ENCODE measurements at places on chromosomes 1 and 21.

GRCh38 chr1:195744256-195744655 lies 864.0 kb downstream of the KCNT2 start:
- DNase-seq: no peak

DNA sequence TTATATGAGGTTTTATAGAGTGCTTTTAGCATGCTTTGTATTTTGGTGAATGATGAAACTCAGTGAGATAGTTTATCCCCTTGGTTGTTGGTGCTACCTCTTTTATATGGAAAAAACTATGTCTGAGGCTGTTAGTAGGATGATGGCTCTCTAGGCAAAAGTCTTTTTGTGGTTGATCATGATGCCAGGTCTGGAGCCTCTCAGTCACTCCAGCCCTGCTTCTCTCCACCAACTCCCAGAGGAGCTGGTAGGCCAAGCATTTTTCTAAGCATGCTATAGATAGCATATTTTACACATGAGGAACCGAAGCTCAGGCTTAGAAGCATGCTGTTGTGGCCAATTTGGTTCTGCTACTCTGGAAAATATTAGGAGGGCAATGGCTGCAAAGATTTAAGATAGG lies 82.2 kb downstream of the FMN2 start:
- no peak for DNase-seq

DNA sequence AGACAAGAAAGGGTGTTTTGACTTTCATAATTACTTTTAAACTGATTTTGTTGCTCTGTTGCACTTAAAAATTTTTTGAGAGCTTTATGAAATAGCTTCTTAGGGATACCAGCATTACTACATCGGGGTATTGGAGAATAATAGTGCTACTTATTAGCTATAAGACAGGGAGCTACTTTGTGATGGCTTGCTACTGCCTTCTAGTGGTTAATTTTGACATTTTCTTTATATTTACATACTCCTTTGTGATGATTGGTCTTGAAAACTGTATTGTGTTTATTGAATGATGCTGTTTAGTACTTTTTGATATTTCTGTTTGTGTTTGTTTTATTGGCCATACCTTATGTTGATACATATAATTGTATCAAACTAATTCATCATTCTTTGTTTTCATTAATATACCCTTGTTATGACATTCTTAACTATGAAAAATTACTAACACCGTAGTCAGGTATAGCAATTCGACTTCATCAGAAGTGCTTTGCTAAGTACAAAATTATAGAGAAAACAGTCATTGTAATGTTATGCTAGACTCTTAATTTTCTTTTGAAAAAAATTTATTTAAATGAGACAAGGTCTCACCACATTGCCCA lies 85.5 kb downstream of the CLIC4 start:
- DNase-seq: peak; percentile 86

DNA sequence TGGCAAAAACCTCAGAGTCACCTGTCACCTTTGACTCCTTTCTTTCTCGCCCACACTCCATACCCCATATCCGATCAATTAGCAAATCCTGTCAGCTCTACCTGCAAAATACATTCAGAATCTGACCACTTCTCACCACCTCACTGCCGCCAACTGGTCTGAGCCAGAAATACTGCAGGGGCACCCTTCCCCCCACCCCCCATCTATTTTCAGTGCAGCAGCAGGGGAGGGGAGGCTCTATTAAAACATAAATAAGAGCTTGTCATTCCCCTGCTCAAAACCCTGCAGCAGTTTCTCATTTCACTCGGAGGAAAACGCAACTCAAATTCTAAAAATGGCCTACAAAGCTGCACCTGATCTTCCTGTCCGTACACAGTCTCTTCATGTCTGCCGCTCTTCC lies 3.9 kb downstream of the PKLR start:
- DNase-seq: no peak

- no peak for DNase-seq
Observed at GRCh38 chr1:185156288-185156853, 382 bp downstream of the TRMT1L start.

DNA sequence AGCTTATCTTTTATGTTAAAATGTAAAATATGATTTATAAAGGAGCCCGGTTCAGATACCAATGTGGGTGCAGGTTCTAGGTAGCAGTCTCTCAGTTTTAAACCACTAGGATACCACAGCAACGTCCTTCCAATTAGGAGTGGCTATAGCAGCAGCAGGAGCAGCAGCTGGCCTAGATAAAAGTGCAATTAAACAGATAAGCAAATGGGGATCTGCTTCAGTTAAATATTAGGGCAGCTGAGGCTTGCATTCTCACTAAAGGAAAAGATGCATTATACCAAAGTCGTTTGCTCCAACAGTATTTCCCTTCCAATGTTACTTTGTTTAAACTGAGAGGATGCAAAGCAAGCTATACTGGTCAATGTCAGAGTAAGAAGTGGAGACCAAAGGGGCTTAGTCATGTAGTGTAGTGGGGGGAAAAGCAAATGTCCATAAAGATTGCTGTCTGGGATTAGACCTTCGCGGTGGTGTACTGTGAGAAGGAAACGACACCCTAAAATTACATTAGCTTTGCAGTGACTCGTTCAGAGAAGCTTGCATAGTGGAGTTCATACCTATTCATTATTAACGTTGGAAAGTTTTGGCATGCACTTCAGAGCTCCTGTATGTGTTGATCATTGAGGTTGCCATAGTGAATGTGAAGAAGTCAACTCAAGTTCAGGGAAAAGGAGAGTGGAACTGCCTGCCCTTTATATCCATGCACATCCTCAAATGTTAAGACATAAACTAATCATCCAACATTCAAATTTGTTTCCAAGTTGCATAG lies 272.2 kb downstream of the VAV3 start:
- DNase-seq: peak; percentile 40

GRCh38 chr1:3529099-3529729 lies 74.7 kb downstream of the ARHGEF16 start:
- DNase-seq: peak; percentile 27

DNA sequence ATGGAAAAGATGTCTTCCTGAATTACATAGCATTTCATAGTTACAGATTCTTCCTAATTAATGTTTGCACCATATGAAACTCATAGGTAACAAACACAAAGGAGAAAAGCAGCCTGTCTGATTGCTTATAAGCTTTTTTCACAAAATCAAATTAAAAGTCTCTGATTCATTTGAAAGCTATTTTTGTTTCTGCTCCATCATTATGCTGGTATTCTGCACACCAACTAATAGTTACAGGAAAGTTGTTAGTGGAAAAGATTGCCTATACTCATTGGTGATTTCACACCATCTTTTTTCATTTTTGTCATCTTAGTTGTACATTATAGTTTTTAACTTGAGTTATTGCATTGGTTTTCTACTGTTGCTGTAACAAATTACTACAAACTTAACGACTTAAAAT lies 70.0 kb downstream of the PRKAA2 start:
- peak; percentile 12 for DNase-seq

- DNase-seq: no peak
Observed at GRCh38 chr1:182330303-182330702, 61.3 kb downstream of the GLUL start.

- peak; percentile 2 for DNase-seq
Observed at GRCh38 chr1:182430263-182431068, 19.5 kb upstream of the RGSL1 start.

DNA sequence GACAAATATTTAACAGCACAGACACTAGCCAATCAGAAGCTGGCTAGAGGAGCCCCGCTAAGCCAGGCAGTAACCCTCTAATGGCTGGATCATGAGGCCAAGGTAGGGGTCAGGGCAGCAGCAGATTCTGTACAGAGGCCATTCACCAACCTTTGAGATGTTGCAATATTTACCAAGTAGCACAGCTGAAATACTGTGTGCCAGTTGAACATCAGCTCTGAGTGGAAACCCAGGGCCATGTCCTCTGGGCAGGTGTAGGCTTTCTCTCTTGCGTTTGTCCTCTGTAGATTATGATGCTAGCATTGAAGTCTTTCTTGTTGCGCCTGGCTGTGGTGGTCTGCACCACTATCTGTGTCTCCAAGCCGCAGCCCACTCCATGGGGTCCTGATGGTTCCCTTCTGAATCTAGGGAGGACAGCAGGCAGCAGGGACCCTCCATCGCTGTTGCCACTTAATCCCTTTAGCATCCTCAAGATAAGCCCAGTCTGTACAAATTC lies 2.5 kb upstream of the COG2 start:
- no peak for DNase-seq

- DNase-seq: no peak
Observed at GRCh38 chr1:191043066-191043465, 565.4 kb upstream of the BRINP3 start.

DNA sequence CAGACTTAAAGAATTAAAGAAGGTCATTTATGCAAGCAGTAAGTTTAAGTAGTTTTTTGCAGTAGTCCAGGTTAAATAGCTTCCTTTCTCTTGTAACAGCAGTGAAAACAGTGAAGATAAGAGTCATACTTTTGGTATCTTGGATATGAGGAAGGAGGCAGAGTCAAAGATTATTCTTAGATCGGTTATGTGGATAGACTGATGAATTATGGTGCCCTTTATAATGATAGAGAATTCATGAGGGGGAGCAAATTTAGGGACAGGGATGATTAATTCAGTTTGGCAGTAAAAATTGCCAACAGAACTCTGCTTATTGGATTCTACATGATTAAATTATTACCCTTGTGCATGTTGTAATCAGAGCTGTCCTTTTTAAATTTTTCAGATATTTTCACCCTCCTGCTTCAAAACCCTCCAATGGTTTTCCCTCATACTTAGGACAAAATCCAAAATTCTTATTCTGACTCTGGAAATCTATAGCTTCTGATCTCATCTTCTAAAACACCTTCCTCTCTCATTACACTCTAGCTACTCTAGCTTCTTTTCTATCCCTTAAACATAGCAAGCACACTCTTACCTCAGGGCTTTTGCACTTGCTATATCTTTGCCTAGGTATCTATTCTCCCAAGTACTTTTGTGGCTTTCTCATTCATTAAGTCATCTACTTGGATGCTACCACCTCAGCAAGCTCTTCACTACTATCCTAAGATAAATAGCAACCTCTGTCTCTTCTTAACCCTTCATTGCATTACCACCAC lies 79.8 kb downstream of the PKN2 start:
- peak; percentile 19 for DNase-seq

DNA sequence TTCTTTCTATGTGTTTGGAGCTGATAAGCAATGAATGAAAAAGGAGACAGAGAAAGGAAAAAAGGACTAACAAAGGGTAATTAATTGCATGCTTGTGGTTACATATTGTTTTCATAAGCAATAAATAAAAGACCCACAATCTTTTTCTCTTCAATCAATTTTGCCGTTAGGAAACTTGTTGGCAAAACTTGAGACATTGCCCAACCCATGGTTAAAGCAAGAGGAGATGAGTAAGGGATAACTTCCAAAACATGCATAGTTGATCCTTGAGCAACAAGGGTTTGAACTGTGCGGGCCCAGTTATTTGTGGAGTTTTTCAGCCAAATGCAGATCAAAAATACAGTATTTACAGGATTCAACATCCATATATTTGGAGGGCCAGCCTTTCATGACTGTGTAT lies 572.4 kb downstream of the AMY1C start:
- DNase-seq: no peak

GRCh38 chr1:32426489-32427255 lies 32.4 kb upstream of the BSDC1 start:
- peak; percentile 17 for DNase-seq

DNA sequence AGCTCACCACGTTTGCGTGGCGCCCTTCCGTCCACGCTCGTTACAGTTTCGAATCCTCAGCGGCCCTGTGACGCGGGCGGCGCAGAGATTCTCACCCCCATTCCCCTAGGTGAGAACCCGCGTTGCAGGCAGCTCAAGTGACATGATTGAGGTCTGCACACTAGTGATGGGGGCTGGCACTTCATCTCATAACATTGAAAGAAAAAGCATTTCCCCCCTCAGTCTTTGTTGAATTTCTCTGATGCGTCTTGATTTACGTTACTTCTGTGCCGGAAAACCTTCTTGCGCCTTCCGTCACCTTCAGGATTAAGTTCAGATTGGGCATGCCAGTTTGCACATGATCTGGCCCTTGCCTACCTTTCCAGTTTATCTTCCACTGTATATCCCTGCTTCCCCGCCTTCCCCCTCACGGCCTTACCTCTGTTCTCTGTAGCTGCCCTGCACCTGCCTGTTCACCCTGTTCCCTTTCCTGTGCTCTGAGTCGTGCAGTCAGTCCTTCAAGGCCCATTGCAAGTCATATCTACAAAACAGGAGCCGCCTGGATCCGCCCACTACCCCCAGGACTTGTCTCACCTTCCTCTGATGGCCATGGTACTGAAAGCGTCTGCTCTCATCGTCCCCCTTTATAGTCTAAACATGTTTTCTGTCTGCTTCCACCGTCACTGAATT lies 1.1 kb downstream of the CTPS1 start:
- DNase-seq: peak; percentile 63

DNA sequence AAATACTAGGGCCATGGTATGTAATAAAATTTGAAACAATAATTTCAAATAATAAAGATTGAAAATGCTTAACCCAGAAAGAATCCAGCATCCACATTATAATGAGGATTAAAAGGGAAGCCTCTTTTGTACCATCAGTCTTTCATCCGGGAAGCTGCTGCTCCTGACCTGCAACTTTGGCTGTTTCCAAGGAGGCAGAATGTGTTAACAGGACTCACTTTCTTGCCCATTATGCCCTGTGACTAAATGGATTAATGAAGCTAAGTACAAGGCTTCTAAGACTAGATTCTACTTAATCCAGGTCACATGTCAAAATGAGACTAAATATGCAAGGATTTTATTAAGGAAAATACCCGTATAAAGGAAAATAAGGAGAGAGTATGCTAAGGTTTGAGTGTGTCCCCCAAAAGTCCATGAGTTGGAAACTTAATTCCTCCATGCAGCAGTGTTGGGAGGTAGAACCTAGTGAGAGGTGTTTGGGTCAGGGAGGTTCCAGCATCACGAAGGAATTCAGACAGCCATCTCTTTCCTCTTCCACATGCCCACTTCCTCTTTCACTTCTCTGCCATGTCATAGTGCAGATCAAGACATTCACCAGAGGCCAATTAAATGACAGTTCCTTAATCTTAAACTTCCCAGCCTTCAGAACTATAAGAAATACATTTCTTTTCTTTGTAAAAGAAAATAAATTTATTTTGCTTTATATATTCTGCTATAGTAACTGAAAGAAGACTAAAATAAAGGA lies 27.7 kb downstream of the FMO2 start:
- no peak for DNase-seq

- DNase-seq: no peak
Observed at GRCh38 chr21:15493646-15494045, 236.1 kb upstream of the USP25 start.

DNA sequence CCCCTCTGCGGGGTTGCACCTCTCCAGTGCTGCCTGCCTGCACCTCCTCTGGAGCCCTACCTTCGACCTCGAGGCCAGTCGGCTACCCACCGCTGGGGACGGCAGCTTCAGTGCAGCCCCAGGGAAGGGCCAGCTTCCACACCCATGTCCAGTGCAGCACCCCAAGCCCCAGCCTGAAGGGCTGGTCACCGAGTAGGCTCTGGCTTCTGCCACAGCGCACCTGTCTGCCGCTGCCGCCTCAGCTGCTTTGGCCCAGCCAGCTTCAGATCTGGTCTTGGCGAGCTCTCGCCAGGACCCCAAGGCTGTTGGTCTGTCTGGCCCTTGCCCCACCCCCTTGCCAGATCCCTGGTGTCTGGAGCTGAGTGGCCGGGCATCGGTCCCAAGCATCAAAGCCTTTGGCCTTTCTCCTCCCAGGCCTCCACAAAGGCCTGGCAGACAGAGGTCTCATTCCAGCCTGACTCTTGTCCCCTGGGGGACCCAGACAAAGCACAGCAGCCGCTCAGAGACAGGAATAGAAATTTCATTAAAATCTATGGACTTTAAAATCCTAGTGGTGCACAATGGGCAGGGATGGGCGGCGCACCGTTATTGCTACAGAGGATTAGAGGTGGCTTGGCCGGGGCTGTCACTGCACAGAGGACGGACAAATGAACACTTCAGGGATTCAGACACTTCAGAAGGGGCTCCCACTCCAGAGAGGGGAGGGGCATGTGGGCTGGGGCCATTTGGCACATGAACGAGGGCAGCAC lies 4.8 kb downstream of the CCDC24 start:
- DNase-seq: no peak
